ENCODE measurements at places on chromosomes 2 and 18.

GRCh38 chr2:229695961-229696360 is 18.4 kb downstream of the DNER start:
- DNase-seq, result no peak

GRCh38 chr2:14535156-14535555 is 97.4 kb upstream of the LRATD1 start:
- DNase-seq, result no peak

GRCh38 chr2:8680822-8681760 is 765 bp upstream of the ID2 start:
- no peak for DNase-seq

GRCh38 chr2:156779416-156780120 is 343.4 kb downstream of the GPD2 start:
- no peak for DNase-seq
